ENCODE measurements at places on chromosomes 3 and 15.

GRCh38 chr3:17551895-17552294 lies 190.5 kb downstream of the TBC1D5 start:
- no peak for DNase-seq

GRCh38 chr3:195139876-195140240 lies 131.1 kb downstream of the XXYLT1 start:
- no peak for DNase-seq

DNA sequence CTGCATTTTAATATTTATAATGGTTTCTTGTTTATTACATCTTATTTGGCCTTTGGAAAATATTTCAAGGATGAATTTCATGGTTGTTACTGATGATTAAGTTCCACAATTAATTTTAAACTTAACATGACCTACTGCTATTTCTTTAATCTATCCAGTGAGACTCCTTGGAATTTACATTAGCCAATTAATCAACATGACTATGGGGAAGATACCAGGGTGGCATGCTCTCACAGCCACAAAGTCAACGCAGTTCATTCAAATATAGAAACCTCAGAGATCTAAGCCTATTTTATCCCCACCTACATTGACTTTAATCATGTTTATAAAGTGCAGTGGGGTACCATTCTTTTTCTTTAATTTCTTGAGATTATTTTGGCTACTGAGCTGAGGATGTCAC lies 43.6 kb upstream of the PDZRN3 start:
- DNase-seq: no peak

GRCh38 chr3:164407111-164407510 lies 671.2 kb downstream of the SI start:
- DNase-seq: no peak
